ENCODE measurements at places on chromosomes 7 and 10.
A peak's percentile ranks its signal among the peaks of the same experiment; 100 is the strongest.

- DNase-seq = no peak
Measured at GRCh38 chr10:3295582-3296151, 123.1 kb upstream of the PITRM1 start.

DNA sequence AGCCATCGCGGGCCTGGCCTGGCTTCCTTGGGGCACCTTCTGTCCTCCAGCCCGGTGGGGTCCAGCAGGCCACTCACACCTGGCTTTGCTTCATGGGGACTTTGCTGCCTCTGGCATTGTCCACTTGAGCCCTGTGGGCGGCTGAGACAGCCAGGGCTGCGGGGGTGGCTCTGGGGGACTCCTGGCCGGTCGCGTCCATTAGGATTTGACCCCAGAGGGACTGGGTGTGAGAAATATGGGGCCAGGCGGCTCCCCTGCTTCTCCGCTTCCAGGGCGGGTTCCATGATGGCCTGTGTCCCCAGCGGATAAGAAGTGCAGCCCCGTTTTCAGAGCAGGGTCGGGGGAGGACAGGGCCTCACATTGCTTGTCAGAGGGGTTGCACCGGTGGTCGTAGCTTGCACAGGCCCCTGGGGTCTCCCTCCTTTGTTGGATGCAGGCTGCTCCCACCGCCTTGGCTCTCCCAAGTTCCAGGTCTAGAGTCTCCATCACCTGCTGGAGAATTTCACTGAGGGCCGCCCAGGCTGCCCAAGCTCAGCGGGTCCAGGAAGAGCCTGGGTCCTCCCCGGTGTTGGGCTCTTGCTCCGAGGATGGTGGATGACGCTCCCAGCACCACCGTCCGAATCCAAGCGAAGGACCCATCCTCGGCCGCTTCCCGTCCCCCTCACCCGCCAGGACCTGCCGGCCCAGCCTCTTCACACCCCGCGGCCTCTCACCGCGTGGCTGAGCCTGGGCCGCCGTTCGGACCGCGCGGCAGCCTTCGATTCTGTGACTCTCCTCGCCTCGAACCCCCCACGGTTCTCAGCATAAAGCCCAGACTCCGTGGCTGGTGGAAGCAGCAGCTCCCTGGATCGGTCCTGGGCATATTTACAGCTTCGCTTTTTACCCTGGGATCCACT is 140.1 kb downstream of the DYNC2I1 start:
- no peak for DNase-seq

GRCh38 chr10:68332259-68333057 is at the start of gene PBLD:
Gene PBLD (minus strand): TSS chr10:68332928. CDS start chr10:68306844, 26,084 bp downstream.
- peak; percentile 81 for DNase-seq

GRCh38 chr10:125592897-125593296 is 90.1 kb downstream of the TEX36 start:
- no peak for DNase-seq

GRCh38 chr10:51462076-51462779 is 237.2 kb downstream of the CSTF2T start:
- DNase-seq = no peak

- no peak for DNase-seq
Measured at GRCh38 chr7:65809259-65809981, 63.5 kb upstream of the VKORC1L1 start.

DNA sequence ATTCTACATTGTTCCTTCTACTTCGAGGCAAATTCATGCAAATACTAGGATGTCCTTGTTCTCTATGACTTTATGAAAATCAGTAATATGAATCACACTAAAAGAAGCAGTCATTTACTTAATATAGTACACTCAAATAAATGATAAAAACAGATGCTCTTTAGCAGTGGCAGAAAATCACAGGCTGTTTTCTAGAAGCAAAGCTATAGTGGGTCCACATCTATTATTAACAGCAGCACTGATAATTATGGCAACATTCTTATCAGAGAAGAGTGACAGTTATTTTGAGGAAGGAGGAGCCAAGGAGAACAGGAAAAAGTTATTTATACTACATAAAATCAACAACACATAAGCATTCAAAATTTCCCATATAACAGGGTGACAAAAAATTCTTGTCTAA is 16.5 kb downstream of the KIF5B start:
- no peak for DNase-seq

GRCh38 chr7:35430547-35431153 is 176.8 kb upstream of the TBX20 start:
- DNase-seq = no peak

DNA sequence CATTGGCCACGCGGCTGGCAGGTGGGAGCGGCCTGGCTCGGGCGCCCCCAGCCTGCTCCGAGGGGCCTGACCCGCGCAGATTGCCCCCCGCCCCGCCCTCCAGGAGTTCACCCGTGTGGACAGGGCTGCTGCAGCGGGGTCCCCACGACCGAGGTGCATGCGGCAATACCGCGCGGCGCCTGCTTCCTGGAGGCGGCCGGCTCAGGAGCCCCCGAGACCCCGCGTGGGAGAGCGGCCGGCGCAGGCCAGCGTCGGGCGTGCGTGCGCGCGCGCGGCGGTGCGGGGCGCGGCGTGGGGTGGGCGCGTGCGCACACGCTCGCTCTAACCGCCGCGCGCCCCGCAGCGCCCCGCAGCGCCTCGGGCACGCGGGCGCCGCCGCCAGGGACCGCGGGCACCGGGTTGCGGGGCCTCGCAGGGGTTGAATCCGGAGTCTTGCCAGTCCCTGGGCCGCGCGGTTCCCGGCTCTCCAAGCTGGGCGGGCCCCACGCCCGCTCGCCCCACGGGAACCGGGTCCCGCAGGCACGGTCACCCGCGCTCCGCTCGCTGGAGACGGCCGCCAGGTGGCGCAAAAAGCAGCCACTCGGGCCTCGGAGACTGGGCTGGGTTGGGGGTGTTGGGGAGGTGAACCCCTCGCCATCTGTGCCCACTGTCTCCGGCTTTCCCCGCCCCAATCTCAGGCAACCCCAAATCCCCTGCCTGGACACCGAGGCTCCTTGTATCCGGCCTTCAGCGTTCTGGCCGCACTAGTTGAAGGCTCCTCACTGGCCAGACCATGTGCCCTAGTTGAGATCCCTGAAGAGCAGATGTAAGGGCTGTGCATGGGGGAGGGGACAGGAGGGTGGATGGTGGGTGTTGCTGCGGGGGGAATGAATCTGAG is 1.3 kb upstream of the ACHE start:
- DNase-seq = no peak

GRCh38 chr10:1747590-1748157 is 10.3 kb upstream of the ADARB2 start:
- no peak for DNase-seq

GRCh38 chr7:133837224-133837623 is 289.9 kb upstream of the LRGUK start:
- no peak for DNase-seq

DNA sequence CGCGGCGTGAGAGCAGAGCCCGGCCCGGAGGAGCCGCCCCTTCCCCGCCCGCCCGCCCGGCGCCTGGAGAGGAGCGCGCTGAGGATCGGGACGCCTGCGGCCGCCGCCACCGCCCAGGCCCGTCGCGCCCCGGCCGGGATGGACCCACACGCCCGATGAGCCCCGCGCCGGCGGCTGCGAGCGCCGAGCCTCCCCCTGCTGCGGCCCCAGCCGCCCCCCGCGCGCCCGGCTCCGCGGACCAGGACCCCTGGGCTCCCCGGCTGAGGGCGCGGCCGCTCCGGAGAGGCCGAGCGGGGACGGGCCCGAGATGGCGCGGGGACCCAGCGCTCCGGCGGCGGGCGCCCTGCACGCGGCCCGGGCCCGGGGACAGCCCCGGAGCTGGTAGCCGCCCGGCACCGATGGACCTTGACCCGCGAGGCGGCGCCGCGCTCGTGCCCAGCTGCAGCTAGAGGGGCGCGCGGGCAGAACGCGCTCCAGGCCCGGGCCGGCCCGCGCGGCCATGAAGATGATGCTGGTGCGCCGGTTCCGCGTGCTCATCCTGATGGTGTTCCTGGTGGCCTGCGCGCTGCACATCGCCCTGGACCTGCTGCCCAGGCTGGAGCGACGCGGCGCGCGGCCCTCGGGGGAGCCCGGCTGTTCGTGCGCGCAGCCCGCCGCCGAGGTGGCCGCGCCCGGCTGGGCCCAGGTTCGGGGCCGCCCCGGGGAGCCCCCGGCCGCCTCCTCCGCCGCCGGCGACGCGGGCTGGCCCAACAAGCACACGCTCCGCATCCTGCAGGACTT is 520 bp downstream of the FAM20C start:
- DNase-seq = no peak

DNA sequence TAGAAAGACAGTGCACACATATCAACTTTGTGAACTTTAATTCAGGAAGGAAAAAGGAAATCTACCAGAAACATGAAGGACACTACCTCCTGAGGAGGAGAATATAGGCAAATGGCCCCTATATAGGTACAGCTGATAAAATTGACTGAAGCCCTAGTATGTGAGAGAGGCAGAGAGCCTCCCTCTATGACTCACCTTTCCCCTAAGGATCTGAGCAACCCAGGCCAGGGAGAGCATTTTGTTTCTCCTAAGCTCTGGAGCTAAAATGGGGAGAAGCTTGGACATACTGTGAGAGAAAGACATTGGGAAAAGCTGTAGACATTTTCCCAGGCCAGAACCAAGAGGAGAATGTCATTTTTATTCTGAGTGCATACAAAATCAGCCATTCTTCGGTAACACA is 303.5 kb downstream of the AHR start:
- no peak for DNase-seq

- DNase-seq = no peak
Measured at GRCh38 chr7:78225534-78225933, 427.0 kb downstream of the PHTF2 start.

DNA sequence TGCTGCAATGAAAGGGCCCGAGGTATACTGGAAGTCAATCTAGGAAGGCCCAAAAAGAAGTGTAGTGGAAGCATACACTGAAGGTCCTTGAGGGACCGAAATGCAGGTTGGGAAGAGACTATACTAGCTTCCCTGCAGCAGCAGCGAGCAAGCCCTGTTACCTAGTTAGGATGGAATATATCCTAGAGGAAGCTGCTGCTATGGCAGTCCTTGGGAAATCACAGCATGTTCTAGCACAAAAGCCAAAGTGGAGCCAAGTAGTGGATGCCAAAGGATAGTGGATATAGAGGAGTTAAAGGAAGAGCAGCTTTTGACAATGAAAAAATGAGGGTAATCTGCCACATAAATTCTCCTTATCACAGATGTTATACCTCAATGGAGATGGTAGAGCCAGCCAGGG is 123.8 kb upstream of the STARD3NL start:
- no peak for DNase-seq

DNA sequence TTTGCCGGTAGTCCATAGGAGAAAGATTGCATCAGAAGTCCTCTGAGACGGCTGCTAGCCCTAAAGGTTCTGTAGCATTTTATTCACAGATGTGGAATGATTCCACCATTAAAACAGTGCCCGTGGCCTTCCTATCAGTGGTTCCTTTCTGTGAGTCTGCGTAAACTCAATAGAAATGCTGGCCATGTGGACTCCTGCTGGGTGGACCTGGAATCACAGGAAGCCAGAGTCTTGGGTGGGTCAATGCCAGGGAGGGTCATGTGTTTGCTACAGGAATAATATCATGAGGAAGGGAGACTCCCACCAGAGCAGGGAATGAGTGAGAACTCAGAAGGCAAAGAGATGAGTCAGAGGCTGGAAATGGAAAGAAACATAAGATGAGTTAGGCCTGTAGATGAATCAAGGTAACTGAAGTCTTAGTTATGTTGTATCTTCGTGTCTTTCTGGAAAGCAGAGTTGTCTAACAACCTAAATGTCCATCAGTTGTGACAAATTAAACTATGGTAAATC is 410.4 kb upstream of the AUTS2 start:
- DNase-seq = no peak

DNA sequence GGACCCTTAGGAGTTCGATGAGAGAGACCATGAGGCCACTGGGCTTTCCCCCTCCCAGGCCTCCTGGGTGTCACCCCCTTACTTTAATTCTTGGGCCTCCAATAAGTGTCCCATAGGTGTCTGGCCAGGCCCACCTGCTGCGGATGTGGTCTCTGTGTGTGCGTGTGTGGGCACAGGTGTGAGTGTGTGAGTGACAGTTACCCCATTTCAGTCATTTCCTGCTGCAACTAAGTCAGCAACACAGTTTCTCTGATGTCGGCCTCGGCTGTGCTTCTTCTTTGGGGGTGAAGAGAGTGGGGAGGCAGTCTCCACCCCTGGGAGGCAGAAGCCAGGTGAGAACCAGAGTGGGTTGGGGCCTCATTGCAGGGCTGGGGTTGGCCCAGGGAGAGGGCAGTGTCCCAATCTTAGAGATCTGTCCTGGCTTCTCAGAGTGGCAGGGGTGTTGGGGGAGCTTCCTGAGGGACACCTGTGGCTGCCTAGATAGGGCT is 1.5 kb downstream of the PVRIG start:
- no peak for DNase-seq

GRCh38 chr7:30594048-30594539 is 584 bp upstream of the GARS1 start:
- no peak for DNase-seq

DNA sequence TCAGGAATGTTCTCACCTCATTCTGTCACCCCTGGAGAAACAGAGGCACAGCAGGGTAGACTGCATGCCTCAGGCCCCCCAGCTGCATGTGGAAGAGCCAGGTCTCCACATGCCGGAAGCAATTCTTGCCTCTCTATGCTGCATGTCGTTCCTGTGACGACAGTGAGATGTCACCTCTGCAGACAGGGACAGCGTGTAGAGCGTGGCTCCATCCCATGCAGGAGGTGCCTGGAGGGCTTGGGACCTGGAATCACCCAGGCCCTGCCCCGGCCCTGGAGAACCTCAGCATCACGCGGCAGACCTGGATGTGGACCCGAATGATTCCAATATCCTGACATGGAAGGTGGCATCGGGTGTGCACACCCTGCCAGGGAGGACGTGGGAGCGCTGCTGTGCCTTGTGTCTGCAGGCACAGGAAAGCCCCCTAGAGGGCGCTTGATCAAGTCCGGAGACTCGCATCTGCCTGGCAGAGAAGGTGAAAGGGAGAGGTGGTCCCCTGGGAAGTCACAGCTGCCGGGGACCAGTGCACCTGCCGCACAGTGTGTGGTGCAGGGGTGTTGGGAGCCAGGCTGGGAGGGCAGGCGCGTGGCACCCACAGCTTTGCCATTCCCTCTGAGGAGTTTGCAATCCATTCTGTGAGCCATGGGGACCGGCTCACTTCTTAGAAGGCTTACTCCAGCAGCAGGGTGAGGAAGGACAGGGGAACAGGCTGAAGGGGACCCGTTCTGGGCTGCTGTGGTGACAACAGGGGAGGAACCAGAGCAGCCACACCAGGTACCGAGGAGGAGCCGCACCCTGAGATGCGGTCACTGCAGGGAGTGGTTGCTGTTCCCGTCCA is 45.3 kb upstream of the EN2 start:
- DNase-seq = no peak

DNA sequence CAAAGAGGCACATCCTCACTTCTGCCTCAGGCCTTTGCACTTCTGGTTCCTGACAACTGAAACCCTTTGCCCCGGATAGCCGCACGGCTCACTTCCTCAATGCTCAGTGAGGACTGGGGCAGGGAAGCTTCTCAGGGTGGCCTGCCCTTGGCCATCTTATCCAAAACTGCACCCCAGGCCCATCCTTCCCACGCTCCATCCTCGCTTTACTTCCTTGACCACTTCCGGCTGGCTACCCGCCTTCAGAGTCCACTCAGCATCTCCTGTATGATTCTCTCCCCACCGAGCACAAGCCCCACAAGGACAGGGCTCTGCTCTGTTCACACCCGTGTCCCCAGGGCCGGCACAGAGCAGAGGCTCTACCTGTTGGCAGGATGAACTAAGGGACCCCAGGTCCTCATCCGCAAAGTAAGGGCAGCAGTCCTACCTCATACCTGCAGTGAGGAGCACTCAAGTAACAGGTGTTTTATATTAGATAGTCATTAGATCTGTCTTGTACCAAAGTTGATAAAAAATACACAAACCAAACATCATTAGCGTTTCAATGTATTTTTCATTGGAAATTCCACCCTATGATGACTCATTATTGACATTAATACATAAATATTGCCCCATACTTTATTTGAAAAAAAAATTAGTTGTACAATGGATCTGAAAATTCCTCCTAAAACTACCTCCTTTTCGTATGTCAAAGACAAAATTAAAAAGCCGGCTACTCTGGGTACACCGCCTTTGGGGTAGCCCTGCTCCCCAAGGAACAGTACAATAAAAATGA is 35.0 kb downstream of the GNA12 start:
- DNase-seq = no peak

Data from ascending aorta (tissue), 2 donors.